ENCODE measurements at places on chromosomes 6 and 20.

- DNase-seq: peak; percentile 28
These were observed 130.2 kb upstream of the AKIRIN2 start for GRCh38 chr6:87832025-87832825.

GRCh38 chr6:55916188-55916587, 40.8 kb upstream of the BMP5 start:
- no peak for DNase-seq

GRCh38 chr20:8454137-8454712, 322.2 kb downstream of the PLCB1 start:
- peak; percentile 8 for DNase-seq

GRCh38 chr20:44361021-44361420, 5.5 kb downstream of the HNF4A start:
- DNase-seq: no peak

DNA sequence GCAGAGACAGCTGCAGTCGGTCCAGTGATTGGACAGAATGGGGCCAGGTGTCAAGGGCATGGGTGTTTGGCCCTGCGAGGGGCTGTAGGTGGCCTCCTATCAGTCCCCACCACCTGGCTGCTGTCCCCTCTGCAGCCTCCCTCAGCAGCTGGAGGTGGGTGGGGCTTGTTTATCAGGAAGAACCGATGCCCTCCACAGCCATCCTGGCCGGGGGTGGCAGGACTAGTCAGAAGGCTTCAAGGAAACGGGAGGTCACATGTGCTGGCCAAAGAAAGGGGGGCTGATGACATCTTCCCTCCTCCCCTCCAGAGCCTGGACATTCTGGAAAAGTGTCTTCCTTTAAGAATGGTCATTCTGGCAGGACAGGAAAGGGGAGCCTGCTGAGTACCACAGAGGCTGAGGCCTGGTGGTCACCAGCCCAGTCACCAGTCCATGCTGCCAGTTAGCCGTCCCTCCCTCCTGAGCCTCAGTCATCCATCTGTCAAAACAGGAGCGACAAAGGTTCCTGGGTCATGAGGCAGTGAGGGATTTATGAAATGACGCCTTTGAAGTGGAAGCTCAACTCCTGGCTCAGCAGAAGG, 4.1 kb downstream of the FAM210B start:
- DNase-seq: no peak

DNA sequence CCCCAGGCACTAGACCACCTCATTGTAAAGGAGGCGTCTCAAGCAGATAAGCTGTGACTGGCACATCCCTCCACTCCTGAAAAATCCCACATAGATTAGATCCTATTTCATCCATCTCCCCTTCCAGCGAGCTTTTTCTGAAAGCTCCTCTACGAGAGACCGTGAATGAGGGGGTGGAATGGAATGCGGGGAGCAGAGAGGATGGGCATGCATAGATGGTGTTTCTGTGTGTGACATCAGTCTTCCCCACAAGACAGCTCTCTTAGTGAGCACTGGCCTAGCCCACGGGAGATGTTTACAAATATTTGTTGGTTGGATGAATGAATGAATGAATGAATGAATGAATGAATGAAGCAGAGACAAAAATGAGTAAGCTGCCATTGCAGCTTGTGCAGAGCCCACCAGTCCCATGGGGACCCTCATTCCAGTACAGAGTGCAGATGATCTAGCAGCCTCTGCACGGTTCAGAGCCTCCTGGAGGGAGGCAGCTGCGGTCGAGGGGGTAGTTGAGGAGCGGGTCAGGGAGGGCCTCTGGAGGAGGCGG, 98.4 kb downstream of the DLGAP4 start:
- no peak for DNase-seq

DNA sequence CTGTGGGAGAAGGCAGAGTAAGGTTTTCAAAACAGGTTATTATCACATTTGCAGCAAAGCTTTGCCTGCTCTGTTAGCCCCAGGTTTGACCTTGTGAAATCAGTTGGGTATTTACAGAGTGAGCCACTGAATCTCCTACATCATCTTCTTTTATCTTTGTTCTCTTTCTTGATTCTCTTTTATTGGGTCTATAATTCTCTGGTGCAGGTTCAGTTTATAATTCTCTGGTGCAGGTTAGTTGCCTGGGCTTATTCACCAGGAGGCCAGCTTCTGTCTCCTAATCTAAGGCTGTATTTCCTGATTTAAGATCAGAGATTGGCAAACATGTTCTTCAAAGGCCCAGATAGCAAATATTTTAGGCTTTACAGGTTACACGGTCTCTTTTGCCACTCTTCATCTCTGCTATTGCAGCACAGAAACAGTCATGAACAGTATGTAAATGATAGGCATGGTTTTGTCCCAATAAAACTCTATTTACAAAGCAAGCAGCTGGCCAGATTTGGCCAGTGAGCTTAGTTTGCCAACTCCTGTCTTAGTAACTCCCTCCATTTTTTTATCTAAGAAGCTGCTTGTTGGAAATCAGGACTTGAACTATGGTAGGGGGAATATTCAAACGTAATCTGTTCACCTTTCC, 205.0 kb upstream of the RIMS1 start:
- no peak for DNase-seq

GRCh38 chr6:134510920-134511319, 193.0 kb upstream of the SGK1 start:
- DNase-seq: no peak

- no peak for DNase-seq
These were observed 63.4 kb upstream of the SIRPG start for GRCh38 chr20:1720845-1721475.

- no peak for DNase-seq
These were observed 85.5 kb upstream of the RSPO3 start for GRCh38 chr6:127032971-127033370.

- DNase-seq: no peak
These were observed 34.7 kb upstream of the SYNCRIP start for GRCh38 chr6:85677234-85677956.

DNA sequence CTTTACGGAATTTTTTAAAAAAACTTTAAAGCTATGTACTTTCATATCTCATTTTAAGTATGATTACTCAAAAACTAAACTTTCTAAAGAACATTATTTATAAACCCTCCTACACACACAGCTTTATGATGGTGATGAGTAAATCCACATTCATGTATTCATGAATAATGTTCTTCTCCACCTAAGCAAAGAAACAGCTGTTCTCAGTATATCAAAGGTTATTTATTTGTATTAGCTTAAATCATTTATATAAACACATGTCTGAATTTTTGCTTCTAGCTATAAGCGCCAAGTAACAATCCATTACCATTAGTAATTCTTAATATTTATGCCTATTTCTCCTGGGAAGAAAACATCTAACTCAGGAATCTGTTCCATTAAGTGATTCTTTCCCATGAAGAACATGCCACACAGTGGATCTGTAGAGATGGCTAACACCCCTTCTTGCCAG, 63.3 kb downstream of the SMLR1 start:
- DNase-seq: no peak

DNA sequence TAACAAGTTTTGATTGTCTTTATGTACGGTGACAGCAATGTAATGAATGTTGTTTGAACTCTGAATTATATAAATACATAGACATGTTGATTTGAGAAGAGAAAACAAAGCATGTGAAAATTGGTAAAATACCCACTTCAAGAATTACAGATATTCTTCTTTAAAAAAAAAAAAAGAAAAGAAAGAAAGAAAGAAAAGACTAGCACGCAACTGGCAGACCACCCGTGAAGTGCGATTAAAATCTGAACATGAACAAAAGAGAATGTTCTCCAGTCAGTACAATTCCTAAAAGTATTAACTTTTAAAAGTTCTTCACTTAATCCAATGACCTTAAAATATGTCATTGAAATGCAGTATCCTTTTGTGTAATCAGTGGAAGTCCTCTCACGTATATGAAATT, 434.9 kb downstream of the TFAP2A start:
- no peak for DNase-seq

- DNase-seq: no peak
These were observed 473.9 kb downstream of the COL12A1 start for GRCh38 chr6:74731931-74732330.

- DNase-seq: no peak
These were observed 27.8 kb downstream of the FYN start for GRCh38 chr6:111845441-111845871.

DNA sequence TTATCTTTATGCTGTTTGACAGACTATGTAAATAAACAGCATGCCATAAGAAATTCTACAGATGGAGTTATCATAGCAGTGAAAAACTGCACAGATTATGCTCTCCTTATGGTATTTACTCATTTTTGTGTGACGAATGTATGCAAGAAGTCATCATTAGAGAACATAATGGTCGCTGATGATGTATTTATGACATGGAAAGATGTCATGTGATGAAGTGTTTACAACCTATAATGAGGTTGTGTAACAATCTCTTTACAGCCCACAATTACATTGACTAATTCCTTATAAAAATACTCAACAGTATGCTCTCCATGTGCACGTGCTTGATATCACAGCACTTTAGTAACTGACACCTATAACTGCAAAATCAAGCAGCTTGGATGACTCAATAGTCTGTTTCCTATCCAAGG, 192.4 kb downstream of the BMP2 start:
- no peak for DNase-seq

DNA sequence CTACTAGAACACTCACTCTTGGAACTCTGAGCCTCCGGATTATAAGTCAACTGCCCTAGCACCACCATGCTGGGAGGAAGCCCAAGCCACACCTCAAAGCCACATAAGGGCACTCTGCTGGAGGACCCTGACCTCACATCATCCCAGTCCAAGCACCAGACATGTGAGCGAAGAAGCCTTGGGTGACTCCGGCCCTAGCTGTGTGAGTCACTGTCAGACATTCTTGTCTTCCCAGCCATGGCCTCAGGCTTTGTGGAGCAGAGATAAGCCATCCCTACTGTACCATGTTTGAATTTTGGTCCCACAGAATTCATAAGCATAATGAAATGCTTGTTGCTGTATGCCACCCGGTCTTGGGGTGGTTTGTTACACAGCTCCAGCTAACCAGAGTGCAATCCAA, 247.7 kb downstream of the SOD2 start:
- DNase-seq: no peak

GRCh38 chr6:137728386-137729349, 138.4 kb upstream of the TNFAIP3 start:
- DNase-seq: no peak

GRCh38 chr6:3355011-3355357, 96.2 kb downstream of the PSMG4 start:
- no peak for DNase-seq

GRCh38 chr6:40471243-40471642, 115.9 kb downstream of the LRFN2 start:
- DNase-seq: no peak

DNA sequence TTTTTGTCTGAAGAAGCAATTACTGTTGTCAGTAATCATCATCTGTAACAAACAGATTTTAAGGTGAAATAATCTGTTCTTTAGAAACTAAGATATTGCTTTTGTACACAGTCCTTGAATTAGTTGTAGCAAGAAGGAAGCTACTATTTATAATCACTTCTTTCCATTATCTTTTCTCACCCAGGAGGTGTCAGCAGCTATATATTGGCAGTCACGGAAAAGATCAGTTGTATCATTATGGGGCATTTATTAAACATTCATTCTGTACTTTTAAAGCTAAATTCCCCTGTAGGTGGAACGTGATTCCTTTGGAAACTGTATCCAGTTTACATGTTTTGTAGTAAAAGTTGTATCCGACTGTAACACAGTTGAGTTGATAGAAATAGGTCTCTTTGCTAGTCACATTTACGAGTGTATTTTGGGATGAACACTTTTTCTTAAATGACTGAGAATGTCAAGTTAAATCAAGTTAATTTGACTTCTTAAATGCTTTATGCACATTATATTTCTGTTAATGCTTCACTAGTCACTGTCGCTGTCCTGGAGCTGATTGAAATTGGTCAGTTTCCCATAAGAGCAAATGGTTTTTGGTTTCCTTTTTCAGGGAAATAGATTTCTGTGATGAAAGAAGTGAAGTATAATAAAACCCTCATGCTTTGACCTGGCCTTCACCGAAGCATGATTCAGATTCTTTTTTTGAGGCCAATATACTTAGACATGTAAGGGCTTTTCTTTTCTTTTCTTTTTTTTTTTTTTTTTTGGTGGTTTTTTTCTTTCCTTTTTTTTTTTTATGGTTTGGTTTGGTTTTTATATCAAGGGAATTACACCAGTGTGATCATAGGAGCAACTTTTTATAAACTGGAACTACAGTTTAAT, 5.1 kb downstream of the QKI start:
- no peak for DNase-seq

- DNase-seq: peak; percentile 59
These were observed 78.7 kb upstream of the MYL9 start for GRCh38 chr20:36462440-36463211.

DNA sequence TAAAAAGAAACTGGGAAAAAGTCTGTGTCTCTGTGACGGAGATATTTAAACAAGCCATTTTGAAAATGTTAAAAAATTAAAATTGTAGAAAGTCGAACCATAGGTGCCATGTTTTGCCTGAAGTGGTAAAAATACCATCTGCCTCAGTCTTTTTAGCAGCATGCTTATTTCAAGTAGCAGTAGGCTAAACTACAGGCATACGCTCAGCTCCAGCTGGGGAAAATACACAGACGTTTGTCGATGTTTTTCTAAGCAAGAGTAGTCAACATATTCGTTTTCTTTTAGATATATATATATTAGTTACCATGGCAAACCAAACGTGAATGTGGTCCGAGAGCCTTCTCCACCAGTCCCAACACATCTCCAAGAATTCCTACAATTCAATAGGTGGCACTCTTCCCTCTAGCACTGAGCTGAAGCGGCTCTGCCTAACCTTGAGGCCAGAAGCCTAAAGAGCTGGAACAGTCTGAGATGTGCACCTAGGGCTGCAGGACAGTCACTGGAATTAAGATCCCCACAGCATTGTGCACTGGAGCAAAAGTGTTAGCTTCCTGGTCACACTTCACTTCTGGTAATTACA, 70.2 kb upstream of the BEND3 start:
- DNase-seq: peak; percentile 41

DNA sequence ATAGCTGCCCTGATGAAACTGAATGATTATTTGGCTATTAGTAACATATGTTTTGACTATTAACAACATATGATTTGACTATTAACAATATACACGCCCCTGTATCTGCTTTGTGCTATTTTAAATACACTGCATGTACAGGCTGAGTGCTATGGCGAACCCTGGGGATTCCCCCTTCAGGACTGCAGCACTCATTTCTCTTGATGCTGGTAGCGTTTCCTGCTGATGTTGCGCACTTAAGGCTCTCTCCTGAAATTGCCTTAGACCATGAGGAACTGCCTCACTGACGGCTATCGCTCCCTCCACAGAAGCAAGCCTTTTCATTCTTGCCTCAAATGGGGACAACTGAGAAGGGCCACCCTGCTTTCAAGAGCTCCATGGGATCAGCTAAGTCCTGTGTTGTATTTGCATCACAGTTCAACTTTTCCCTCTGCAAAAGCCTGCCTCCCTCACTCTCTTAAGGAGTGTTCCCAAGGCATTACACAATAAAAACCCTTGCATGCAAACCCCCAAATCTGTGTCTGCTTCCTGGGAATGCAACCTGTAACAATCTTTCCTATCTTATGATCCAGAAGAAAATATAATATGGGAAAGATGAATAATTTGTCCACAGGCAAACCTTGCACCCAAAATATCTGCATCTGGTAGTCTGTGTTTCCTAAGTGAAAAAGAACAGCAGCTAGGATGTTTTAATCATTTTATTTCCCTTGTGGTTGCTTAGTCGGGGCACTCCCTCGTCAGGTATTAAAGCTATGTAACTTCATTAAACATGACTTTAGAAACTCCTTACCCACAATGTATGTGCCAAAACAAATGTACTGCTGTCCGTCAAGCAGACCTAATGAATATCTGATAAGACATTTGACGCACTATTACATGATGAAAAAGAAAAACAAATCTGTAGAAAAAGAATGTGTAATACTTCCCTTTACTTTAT, 456.4 kb downstream of the COL12A1 start:
- DNase-seq: no peak

- peak; percentile 67 for DNase-seq
These were observed 122.6 kb upstream of the IFNGR1 start for GRCh38 chr6:137341681-137342195.

Data from SK-N-SH (cell line).